HT1080 (cell line): ENCODE measurements at places on chromosomes 5 and 9.

- DNase-seq = no peak
Measured at GRCh38 chr5:61293071-61293470, 39.0 kb upstream of the ZSWIM6 start.

- peak; percentile 36 for DNase-seq
Measured at GRCh38 chr5:139982975-139983240, 60.2 kb downstream of the NRG2 start.

DNA sequence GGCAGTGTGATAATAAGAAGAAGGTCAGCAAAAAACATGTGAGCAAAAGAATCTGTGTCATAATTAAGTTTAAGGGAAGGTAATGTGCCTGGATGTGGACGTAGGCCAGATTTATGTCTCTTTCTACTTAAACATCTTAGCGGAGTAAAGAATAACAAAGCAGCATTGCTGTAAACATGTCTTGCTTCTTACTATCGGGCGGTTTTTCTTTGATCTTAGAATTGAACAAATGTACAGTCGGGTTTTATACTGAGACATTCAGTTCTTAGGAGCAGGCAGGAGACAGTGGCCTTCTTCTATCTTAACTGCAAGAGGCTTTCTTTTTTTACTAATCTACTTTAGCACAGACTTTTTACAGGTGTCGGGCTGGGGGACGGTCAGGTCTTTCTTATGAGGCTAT, 40.4 kb upstream of the FLT4 start:
- no peak for DNase-seq

GRCh38 chr9:33101104-33101951, 24.9 kb upstream of the SMU1 start:
- DNase-seq = peak; percentile 80

DNA sequence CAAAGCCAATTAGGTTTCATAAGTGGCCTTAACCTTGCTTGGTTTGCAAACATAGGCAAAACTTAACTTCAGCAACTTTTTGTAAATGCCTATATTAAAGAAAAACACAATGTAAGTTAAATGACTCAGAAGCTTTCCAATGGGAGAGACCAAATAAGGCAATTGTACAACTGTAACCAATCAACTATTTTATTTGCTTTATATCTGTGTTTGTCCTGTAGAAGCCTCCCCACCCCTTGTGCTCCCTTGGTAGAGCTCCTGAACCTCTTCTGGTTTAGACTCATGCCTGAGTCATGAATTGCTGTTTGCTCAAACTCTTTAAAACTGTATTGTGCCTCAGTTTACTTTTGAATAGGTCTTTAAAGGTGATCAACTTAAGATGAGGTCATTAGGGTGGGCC, 3.0 kb upstream of the C1QTNF3 start:
- peak; percentile 56 for DNase-seq

DNA sequence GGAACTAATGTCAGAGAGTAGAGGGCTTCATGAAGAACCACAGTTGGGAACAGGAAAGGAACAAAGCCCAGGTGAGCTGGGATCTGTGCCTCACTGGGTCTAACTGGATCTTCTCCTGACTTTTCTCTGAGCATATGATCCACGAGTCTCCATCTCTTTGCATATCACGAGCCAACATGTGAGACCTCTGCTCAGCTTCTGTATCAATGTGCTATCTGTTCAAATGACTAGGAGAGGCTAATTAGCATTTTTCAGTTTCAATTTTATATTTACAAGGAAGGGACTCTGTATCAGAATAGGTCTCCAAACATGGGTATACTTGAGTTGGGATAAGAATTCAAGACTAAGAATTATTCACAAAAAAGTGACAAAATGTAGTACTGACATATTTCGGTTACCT, 73.8 kb upstream of the SGCD start:
- DNase-seq = no peak

GRCh38 chr5:107395632-107396350, 274.9 kb downstream of the EFNA5 start:
- DNase-seq = no peak

DNA sequence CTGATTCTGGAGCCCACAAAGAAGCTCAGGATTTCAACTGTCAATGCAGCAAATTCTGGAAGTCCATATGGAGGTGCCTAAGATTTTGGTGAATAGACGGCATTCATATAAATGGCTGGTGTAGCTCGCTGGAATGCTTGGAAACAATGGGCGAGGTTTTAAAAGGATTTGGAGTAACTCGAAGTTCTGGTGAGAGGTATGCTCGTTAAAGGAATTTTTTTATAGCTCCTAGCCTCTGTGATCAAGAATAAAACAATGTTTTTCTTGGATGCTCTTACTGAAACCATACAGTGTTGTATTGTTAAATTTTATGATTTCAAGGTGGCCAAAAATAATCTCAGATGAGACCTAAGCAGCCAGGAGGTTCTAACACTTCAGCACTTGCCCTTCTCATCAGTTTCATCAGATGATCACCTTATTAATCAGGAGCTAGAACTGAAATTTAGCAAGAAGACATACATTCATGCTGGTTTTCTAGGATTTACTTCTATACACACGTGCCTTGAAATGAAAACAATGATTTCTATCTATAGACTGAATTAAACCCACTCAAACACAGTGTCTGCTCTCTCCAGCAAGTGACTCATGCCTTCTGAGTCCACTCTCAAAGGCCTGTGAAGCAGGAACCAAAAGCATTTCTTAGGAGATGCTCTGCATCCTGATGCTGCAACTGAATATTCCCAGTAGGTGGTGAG, 79.2 kb downstream of the OTULIN start:
- DNase-seq = peak; percentile 74

DNA sequence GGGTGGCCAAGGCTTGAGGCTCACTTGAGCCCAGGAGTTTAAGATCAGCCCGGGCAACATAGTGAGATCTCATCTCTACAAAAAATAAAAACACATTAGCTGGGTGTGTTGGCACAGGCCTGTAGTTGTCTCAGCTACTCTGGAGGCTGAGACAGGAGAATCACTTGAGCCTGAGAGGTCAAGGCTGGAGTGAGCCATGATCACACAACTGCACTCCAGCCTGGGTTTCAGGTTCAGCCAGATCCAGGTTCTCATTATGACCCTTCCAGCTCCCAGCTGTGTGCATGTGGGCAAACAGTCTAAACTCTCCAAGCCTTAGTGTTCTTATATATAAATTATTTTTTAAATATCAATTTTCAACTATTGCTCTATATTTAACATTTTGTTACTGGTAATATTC, 67.9 kb downstream of the ALDH7A1 start:
- DNase-seq = no peak

DNA sequence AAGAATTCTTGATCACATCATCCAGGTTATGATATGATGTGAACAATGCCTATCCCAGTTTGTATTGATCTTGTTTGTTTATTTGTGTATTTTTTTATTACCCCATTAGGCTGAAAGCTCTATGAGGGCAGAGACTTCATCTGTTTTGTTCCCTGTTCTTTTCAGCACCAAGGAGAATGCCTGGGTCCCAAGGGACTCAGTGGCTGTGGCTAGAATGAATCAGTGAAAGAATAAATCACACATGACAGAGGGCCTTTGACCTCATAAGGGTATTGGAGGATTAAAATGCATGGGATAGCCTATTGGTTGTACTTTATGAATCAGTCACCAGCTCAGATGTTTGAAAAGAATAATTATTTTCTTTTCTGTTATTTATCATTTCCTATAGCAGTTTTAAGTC, 292.2 kb downstream of the GAS1 start:
- DNase-seq = no peak

DNA sequence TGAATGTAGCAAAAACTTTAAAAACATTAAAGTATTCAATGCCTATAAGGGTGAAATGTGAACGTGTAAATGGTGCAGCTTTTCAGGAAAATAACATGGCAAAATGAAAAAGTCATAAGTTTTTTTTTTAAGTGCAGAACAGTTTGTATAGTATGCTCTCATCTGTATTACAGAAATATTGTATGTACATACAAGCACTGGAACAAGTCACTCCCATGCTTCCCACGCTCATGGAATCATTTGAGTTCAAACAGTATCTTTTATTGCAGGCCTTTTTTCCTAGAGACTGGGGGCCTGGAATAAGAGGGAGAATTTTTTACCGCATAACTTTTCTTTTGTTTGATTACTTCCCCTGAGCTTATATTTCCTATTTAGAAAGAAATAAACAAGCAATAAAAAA, 94.1 kb downstream of the SSBP2 start:
- no peak for DNase-seq

- peak; percentile 74 for DNase-seq
Measured at GRCh38 chr5:157076558-157076957, 17.6 kb upstream of the HAVCR1 start.

DNA sequence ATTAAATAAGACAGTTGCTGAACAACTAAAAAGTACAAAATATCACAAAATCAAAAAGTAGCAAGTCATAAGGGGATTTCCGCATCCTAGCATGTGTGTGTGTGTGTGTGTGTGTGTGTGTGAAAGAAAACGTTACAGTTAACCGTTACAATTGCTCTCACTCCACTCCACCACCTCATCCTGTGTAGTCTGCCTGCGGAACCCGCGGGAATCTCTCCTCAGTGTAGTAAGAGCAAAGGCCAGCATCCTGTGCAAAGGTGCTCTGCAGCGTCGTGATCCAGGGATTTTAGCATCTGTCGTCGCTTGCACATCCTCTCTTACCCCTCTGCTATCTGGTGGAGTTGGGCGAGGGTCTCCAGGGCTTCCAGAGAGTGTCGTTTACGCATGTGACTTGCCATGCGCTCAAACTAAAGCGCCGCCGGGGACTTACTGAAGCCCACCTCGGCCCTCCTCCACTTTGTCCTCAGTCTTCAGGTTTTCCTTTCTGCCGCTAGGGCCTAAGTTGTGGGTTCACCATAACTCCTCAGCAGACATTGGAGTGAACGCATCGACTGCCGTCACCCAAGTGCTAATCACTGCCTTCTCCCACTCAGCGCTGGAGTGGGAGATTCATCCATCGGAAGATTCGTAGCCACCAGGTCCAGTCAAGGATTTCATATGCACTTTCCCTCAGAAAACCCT, 3.9 kb downstream of the CDKN2B start:
- no peak for DNase-seq

- DNase-seq = peak; percentile 10
Measured at GRCh38 chr5:79800979-79801827, 111.6 kb downstream of the CMYA5 start.

- DNase-seq = no peak
Measured at GRCh38 chr5:122951658-122952057, 84.9 kb downstream of the PPIC start.

GRCh38 chr9:34123682-34124081, 2.8 kb downstream of the DCAF12 start:
- DNase-seq = no peak

- DNase-seq = no peak
Measured at GRCh38 chr5:1536871-1537602, 13.3 kb upstream of the LPCAT1 start.

- DNase-seq = peak; percentile 13
Measured at GRCh38 chr9:38227656-38228055, 158.6 kb upstream of the SHB start.

DNA sequence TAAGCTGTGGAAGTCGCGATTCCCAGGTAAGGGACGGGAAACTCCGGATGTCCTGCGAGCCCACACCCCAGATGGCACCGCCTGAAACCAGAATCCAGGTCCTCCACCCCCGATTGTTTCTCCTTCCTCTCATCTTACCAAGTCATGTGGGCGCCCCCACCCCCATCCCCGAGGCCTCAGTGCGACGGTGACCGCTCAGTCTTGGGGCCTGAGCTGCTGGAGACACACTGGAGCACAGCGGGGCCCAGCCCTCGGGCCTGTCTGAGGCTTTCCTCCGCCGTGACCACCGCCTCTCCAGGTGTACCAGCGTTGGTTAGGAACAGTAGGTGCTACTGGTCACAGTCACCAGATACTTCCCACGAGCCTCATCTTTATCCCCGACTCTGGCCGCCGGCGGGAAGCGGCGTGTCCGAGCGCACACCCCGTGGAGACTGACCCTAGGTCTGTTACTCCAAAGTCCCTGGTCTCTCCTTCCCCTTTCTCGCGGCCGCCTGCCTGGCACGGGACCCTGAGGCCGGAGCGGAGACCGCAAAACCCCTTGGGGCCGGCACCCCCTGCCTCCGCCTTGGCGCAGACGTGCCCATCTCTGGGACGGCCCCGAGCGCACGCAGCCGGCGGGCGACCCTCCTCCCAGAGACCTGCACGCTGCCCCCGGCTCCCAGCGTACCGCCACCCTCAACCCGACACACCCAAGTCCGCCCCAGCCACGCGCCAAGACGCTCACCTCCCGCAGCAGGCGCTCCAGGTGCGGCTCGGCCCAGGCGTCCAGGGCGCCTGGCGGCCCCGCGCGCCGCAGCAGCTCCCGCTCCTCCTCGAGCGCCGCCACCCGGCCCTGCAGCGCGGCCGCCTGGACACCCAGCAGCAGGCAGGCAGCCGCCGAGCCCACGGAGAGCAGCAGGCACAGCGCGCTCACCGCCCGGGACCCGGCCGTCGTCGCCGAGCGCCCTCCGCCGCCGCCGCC, 733 bp downstream of the COL23A1 start:
- no peak for DNase-seq

- peak; percentile 51 for DNase-seq
Measured at GRCh38 chr5:472656-473550, 29.9 kb downstream of the EXOC3 start.

- DNase-seq = no peak
Measured at GRCh38 chr5:159319832-159320231, 10.5 kb downstream of the IL12B start.

DNA sequence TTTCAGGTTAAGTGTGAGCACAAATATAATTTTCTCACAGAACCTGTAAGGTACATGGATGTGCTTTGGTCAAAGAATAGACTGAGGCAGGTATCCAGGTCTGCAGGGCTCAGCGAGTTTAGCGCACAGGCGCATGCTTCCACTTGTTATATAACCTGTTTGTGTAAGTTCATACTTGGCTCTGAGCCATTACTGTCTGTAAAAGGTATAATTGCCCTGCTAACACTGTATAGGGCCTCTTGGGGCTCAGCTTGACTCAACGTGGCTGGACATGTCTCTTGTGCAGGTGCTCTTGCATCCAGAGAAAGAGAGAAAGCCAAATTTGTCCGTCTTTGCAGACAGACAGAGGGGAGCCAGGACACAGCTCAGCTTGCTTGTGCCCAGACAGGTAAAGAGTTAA, 759.6 kb downstream of the MTRR start:
- no peak for DNase-seq

GRCh38 chr5:142439207-142439860, 114.5 kb upstream of the SPRY4 start:
- DNase-seq = no peak

DNA sequence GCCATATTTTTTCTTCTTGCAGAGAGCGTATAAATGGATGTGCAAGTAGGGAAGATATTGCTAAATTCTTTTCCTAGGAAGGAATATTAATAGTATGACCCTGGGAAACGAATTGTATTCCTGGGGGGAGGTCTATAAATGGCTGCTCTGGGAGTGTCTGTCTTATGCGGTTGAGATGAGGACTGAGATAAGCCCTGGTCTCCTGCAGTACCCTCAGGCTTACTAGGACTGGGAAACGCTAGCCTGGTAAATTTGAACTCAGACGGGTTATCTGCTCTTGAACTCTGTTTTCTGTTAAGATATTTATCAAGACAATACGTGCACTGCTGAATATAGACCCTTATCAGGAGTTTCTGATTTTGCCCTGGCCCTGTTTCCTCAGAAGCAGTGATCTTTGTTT, 1126.4 kb upstream of the C9orf72 start:
- DNase-seq = no peak

DNA sequence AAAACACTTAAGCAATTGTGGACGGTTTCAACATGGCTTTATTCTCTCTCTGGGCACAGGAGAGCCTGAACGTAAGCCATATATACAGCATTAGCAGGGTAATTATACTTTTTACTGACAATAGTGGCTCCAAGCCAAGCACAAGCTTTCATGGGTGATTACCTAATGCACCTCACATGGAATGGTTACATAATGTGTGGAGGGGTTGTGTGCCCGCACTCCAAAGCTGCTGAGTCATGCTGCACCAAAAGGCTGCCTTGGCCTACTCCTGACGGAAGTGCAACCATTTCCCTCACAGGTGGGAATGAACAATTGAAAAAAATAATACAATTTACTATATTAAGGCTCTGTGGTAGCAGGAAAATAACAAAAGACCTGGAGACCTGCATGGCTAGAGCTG, 86.5 kb upstream of the ATP10B start:
- DNase-seq = peak; percentile 49
